ENCODE measurements at places on chromosomes 4 and X. TPM values are rescaled to one million over a fixed set of nuclear protein-coding genes. Genes with fewer than 3 reads are reported as not detected.

DNA sequence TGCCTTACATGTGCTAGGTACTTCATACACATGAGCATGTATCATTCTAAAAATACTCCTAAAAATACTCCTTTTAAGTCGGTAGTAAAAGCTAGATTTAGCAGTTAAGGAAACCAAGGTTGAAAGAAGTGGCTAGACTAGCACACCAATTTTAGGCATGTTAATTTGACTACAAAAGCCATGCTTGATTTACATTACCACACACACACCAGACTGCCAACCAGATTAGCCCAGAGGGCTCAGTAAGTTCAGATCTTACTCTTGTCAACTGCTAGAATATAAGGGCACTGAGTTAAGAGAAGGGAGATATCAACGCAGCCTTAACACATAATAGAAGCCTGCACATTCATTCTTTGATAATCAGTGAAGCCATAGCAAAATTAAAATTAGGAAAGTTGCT lies 117.9 kb downstream of the MID1IP1 start:
- DNase-seq, result no peak

- no peak for DNase-seq
Measured at GRCh38 chrX:13890806-13891205, 73.9 kb upstream of the GPM6B start.

GRCh38 chrX:140440876-140441275 lies 64.0 kb downstream of the SOX3 start:
- no peak for DNase-seq

DNA sequence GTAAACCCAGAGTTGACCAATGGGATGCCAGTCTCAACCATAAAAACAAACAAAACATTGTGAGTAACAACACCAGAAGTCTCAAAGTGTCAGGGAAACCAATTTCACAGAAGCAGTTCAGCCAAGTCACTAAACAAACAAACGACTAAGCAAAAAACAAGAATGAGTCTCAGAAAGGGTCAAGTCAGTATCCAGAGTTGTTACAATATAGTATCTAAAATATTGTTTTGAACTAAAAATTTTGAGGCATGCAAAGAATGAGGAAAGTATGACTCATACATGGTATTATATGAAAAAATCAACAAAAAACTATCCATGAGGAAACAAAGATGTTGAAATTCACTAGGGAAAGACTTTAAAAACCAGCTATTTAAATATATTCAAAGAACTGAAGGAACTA lies 70.6 kb downstream of the AR start:
- DNase-seq, result peak; percentile 41

DNA sequence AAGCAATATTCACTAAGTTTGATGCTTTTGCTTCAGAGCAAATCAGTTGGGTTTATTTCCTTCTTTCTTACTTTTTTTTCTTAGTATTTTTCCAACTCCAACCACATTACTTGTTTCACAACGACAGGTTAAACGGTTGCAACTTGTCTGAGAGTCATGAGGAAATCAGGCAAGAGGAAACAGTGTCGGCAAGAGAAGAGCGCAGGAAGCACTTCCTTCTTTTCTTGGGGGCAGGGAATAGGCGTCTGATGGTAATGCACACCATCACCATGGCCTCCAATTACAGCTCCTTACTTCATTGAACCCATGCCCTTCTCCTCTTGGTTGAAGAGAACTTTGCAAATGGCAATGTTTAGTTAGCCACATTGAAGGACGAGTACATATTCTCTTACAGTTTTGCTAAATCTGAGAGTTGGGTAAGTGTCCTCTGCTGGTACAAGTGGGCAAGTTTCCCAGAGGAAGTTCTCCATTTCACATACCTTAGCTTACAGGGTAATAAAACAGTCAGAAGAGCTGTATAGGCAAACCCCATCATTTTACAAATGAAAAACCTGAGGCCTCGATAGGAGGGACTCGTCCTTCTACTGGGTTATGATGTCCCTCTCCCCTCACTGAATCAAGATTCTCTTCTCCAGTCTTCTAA lies 8.3 kb upstream of the CXCL8 start:
- DNase-seq, result no peak

DNA sequence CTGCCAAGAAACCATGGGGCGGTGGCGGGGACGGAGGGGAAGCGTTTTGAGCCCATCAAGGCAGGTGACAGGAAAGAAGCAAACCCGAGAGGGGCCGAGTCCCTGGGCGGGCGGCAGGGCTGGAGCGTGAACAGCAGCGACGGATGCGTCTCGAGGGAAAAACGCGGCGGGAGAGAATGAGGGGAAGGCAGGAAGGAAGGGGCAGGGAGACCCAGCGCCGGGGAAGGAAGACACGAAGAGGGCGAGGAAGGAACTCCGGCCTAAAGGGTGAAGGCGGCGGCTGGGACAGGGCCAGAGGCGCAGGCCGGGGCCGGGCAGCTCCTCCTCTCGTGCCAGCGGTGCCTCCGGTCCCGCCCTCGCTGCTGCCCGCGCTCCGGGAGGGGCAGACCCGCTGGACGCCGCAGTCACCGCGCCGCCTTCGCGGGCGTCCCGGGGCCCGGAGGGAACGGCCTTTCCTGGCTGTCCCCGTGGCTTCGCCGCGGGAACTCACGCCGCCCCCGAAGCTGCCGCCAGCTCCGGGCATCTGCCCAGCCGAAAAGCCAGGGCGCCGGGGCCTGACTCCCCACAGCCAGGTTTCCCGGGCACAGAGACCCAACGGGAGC lies 751 bp upstream of the RGS12 start:
- DNase-seq, result no peak

DNA sequence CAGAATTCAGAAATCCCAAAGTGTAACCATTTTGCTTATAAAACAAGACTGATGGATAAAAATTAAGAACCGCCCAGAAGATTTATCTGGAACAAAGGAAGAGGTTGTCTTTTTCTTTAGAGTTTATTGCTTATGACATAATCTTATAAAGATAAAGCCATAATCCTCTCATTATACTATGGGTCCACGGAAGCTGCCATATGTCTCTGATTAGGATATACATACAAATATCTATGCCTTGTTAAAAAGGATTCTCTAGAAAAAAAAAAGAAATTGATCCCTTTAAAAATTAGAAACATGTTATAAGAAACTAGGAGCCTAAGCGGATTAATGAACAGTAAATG lies 70.5 kb downstream of the RELL1 start:
- DNase-seq, result no peak

DNA sequence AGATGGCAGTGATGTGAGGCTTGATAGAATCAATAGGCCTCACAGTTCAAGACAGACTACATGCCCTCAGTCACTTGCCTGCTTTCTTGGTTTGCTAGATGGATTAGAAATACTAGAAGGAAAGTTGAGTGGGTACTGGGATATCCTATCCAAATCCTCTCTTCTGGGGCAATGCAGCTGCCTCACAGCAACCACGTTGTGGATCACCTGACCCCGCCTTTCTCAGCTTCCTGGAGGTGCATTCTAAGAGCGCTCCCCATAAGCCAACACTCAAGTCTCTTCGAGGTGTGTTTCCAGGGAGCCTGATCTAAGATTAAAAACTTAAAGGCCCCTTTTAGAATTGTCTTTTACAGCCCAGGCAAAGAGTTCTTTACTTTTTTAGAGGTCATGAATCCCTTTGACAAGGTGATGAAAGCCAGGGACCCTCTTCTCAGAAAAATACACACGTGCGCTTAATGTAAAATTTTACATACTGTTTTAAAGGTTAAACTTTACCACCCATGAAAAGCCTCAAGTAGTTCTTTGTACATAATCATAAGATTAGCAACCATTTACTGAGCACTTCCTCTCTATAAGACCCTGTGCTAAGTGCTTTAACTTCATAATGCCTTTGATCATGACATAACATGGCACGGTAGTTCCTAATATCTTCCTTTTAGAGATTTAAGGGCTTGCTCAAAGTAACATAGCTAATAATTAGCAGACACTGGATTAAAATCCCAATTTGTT lies 840 bp upstream of the RPL34 start:
- DNase-seq, result no peak

- DNase-seq, result no peak
Measured at GRCh38 chr4:57318703-57319102, 208.5 kb upstream of the IGFBP7 start.

DNA sequence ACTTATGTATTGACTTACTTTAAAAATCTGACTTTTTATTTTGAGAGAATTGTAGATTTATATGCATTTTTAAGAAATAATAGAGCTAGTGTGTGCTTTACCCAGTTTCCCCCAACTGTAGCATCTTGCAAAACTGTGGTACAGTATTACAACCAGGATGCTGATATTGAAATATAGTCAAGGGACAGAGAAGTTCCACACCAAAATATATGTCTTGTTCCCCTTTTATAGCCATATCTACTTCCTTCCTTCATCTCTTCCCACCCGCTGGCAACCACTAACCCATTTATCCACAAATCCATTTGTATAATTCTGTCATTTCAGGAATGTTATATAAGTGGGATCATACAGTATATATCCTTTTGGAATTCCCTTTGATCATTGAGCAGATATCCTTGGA lies 16.8 kb downstream of the KDM6A start:
- DNase-seq, result no peak

GRCh38 chr4:1062419-1062818 lies 50.9 kb downstream of the RNF212 start:
- DNase-seq, result no peak

GRCh38 chrX:74119016-74119910 lies 184.7 kb upstream of the ZCCHC13 start:
- peak; percentile 78 for DNase-seq

DNA sequence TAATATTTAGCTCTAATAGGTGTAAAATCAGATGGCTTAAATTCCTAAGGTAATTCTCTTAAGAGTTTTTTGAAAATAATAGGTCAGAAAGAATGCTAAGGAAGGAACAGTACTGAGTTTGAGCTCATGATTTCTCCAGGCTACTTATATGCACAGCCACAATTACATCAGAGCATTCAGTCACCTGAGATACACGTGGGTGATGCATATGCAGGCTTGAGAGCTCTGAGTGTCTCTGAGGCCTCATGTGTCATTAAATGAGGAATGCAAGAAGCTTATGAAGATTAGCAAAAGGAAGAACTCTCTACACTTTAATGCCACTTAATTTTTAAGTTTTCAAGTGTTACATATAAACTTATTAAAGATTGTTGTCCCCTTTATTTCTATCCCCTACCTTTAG lies 124.0 kb upstream of the STIM2 start:
- no peak for DNase-seq

DNA sequence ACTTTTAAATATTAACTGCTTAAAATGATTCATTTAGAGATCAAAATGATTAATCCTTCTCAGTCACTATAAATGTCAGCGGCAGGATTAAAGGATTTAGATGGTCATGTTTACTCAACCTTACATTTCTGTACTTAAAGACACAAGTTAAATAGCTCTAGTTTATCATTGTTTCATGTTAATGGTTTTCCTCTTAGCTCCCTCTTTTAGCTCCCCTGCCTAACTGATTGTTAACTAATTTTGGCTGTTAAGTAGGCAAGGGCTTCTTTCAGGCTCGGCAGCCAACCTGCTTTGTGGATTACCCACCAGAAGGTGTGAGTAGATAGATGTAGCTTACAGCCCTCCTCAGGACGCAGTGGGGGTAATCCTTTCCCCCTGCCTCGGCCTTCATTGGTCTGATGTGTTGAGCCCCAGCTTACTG lies 96.0 kb downstream of the TENM3 start:
- DNase-seq, result no peak

- DNase-seq, result peak; percentile 83
Measured at GRCh38 chr4:169103966-169104412, 93.9 kb upstream of the CBR4 start.

GRCh38 chrX:53250556-53250955 lies 25.5 kb upstream of the KDM5C start:
- DNase-seq, result no peak

DNA sequence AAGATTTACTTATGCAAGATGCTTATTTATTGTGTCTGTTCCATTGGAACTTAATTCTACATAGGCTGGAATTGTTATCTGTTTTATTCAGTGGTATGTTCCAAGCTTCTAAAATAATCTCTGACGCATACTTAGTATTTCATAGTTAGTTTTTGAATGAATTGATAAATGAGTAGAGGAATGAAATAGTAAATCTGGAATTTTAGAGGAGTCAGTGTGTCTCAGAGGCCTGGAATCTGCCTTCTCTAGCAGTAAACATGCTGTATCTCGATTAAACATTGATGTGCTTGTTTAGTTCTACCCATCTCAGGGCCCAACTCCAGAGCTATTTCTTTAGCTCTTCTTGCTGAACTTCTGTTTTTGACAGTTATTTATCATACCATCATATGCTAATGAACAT lies 154.2 kb upstream of the MAGEC2 start:
- DNase-seq, result no peak

GRCh38 chr4:84085986-84086385 lies 413.1 kb downstream of the NKX6-1 start:
- no peak for DNase-seq

DNA sequence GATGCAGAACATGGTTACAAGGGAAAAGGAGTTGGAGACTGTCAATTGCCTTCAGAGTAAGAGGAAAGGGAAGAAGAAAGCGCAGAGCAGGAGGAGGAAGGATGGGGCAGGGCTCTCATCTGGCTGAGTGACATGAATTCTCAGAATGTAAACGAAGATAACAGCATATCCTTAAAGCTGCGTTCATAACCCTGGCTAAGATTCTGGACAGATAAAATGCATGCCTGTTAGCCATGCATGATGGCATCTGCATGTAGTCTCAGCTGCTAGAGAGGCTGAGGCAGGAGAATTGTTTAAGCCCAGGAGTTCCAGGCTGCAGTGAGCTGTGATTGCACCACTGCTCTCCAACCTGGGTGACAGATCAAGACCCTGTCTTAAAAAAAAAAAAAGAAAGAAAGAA lies 493.5 kb upstream of the PRKX start:
- DNase-seq, result no peak

Gene RPA4
- total RNA-seq, result 0.46 TPM

Gene COX7B2
- total RNA-seq, result 12.7 TPM

Gene AIFM1
- total RNA-seq, result 83.3 TPM

Gene GC
- total RNA-seq, result not detected

Gene CSN1S1
- total RNA-seq, result not detected

Gene RBMX
- 285 TPM for total RNA-seq

Gene TCEAL9
- total RNA-seq, result 44.4 TPM

Gene TAB3
- total RNA-seq, result 46.7 TPM

Gene CXCL8
- 0.35 TPM for total RNA-seq

Gene VEGFC
- total RNA-seq, result 8.8 TPM

Gene ZNF41
- total RNA-seq, result 1.8 TPM
